ENCODE measurements at places on chromosomes 1 and 21.

DNA sequence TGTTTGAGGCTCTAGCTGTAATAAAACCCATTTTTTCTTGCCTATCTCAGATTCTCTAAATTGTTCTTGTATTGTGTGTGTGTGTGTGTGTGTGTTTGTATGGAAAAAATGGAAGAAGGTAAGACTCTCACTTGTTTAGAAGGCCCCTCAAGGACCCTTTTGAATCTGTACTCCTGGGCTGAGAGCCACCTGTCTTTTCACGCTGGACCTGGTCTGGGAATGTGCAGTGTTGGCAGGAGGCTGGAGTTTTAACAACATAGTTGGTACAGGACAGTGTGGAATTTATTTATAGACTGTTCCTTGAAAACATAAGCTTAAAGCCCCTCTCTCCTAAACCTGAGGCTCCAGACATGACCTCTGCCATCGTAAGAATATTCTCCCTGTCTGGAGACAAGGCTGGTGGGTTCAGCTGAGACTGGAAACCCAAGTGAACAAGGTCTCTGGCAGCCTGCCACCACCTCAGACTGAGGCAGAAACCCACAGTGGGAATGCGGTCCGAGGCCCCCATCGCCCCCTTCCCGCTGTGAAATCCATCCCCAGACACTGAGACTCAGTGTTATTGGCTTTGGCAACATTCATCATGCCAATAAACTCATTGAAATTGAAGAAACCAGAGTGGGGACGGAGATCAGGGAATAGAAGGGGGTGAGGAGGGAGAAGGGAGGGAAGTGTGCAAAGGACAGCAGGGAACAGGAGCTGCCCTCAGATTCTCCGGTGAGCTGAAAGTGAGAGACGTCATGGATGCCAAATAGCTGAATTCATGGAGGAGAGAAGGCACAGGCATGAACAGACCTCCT, 24.6 kb upstream of the PLXNA2 start:
- no peak for DNase-seq
- H3K36me3 ChIP-seq, result no peaks in the 10 kb centered on the region
- H3K4me3 ChIP-seq, result no peak overlapping the region

GRCh38 chr1:159970932-159971342, 16.9 kb upstream of the SLAMF9 start:
- peak overlapping the region; percentile 29 for H3K27ac ChIP-seq
- H3K27me3 ChIP-seq, result peaks cover 6% of the 10 kb centered on the region
- H3K4me3 ChIP-seq, result no peak overlapping the region
- peak; percentile 31 for DNase-seq
- peaks cover 4% of the 10 kb centered on the region for H3K4me1 ChIP-seq

DNA sequence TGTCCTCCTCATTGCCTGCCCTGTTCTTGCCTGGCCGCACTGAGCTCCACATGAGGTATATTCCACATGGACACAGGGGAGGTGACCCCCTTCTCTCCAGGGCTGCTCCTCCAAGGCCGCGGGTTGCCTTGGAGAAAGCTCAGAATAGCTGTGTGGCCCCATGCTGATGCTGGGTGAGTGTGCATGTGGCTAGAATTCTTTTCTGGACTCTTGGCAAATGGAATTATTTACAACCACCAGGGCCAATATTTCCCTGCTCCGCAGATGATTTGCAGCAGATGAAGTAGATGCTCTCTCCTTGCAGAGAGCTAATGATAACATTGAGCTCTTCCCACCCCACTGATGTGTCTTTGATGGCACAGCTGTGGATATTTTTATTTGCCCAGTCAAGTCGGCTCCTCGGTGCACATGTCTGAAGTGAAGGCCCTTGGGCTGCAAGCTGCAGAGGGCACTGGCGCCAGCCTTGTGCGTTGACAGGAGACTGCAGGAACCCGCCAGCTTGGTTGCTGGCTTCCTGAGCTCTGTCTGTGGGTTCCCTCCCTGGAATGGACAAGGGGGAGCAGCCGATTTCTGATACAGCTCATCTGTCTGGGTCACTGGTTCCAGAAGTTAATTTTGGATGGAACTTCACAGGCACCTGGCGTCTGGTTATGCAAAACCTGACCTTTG, 404.7 kb upstream of the VAMP3 start:
- no peaks in the 10 kb centered on the region for H3K36me3 ChIP-seq
- H3K27ac ChIP-seq, result no peak overlapping the region
- H3K27me3 ChIP-seq, result peaks cover 3% of the 10 kb centered on the region

DNA sequence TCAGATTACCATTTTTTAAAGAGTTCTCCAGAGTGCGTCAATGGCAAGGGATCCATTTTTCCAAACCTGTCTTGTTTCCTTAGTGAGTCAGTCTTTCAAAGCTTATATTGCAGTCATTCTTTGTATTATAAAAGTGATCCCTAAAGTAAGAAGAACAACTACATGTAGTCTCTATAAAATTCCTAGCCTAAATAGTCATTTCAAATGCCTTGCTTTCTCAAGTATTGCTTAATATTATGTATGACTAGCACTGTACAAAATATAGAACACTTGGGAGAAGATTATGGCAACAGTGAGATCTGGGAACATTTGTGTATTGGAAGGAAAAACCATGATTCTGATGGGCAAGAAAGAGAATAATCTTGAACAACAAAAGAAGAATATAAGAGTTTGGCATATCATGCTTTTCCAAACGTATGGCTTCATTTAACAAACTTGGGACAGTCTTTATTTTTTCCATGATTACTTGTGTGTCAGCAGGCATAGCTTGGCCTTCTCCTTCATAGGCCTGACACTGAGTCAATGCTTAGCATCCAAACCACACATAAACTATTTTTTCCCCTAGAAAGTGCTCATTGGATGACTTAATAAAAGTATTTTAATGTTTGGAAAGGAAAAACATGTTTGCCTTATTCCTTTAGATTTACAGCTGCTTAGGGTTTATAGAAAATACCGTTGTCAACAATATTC, 547.4 kb downstream of the LTN1 start:
- no peaks in the 10 kb centered on the region for H3K4me1 ChIP-seq
- no peak overlapping the region for H3K27ac ChIP-seq
- H3K4me3 ChIP-seq, result no peak overlapping the region
- no peaks in the 10 kb centered on the region for H3K36me3 ChIP-seq
- DNase-seq, result no peak
- no peaks in the 10 kb centered on the region for H3K27me3 ChIP-seq

Data from type B pancreatic cell (in vitro differentiated cells).